AG04449 (cell line): ENCODE measurements at places on chromosomes 2 and 18.

- DNase-seq: no peak
These were observed 213.8 kb downstream of the SH3BP4 start for GRCh38 chr2:235165631-235166030.

GRCh38 chr2:69299772-69300516 is 87.1 kb downstream of the GFPT1 start:
- DNase-seq: no peak

GRCh38 chr2:211994806-211995205 is 543.8 kb downstream of the ERBB4 start:
- no peak for DNase-seq

DNA sequence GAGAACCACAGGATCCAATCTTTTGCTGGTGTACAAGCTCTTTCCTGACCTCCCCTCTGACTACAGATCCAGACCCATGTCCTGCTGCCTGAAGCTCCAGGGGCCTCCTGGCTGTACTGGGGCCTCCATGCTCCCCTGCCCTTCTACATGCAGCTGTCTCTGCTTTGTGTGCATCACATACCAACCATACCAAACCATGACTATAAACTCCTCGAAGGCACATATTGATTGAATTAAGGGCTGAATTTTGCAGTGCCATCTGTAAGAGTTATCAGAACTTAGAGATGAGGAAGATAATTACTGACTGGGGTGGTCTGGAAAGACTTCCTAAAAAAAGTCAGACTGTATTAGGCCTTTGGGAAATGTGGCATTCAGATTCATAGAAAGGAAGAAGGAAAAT is 139.9 kb upstream of the CXCR4 start:
- DNase-seq: no peak

- DNase-seq: no peak
These were observed 48.8 kb upstream of the PLB1 start for GRCh38 chr2:28447086-28447485.

GRCh38 chr2:228878138-228878537 is 392.9 kb downstream of the PID1 start:
- no peak for DNase-seq

DNA sequence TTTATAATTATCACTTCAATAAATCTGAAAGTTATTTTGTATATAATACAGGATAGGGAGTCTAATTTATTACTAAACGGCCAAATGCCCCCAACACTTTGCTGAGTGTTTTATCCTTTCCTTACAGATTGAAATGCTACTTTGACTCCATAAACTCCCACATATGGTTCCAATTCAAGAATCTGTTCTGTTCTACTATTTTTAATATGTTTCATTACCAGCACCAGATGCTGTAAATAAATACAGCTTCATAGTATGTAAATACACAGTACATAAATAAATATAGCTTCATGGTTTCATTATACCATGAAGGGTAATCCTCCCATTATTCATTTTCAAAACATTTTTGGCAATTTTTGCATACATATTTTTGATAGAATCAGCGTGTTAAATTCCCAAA is 34.0 kb upstream of the MREG start:
- DNase-seq: no peak
